Right atrium auricular region (tissue), 2 donors: ENCODE measurements at places on chromosomes 4 and X. TPM values are rescaled to one million over a fixed set of nuclear protein-coding genes. Genes with fewer than 3 reads are reported as not detected.

DNA sequence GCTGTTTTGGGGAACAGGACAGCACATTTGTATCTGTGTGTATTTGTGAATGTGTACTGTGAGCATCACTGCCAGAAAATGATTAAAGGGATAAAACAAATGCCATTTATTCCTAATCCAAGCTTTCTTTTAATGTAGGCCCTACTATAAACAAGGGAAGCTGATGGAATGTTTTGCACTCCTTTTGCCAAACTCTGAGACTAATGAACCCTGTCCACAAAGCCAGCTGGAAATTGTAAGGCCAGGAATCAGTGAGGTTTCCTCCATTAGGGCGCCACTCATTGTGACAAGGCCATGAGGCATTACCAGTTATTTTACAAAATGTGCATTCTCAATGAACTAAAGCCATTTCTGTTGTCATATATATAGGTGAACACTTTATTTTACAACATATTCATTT lies 163.0 kb upstream of the NAP1L5 start:
- H3K4me3 ChIP-seq = no peak overlapping the region
- no peak overlapping the region for H3K27ac ChIP-seq
- no peaks in the 10 kb centered on the region for H3K27me3 ChIP-seq
- no peak for DNase-seq
- H3K4me1 ChIP-seq = no peaks in the 10 kb centered on the region

DNA sequence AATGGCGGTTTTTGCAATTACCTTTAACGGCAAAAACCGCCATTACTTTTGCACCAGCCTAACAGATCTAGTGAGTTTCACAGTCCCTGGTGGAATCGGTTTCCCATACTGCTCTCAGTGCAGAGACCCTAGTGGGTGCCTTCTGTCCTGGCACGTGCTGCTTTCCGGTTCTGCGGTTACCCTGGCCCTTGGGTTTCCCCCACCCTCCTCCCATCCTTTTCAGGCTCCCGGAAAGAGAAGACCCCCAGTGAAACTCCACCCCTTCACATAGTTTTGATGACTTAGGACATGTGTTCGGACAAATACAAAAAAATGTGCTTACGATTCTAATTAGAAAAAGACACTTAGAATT lies 36.9 kb downstream of the NLGN3 start:
- peak overlapping the region; percentile 86 for H3K27ac ChIP-seq
- peaks cover 6% of the 10 kb centered on the region for H3K4me1 ChIP-seq
- no peaks in the 10 kb centered on the region for H3K27me3 ChIP-seq
- no peak for DNase-seq
- no peaks in the 10 kb centered on the region for H3K36me3 ChIP-seq
- H3K4me3 ChIP-seq = peak overlapping the region; percentile 43

DNA sequence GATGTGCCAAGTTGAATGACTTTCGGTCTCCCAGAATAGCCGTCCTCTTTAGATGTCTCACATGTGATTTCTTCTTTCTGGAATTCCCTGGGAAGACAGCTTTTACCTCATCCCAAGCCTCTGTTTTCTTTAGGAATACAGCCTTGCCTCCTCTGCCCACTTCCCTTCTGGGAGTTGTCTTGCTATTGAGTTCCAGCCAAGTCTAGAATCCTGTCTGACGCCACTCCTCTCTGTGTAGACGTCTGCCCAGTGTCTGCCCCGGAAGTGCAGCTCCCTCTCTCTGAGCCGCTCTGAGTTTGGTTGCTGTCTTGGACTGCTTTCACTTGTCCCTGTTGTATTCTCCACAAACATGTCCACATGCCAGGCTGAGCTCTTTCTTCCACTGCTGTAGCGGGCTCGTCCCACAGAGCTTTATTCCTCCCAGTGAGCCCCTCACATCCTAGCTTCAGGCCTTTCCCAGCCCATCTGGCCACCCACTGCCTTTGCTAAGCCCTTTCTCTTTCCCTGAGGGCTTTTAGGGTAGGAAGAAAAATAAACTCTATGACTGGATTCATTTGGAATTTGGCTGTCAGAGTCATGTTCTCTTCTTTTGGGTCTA lies 9.0 kb upstream of the IGFBP7 start:
- no peaks in the 10 kb centered on the region for H3K4me1 ChIP-seq
- H3K27me3 ChIP-seq = no peaks in the 10 kb centered on the region
- H3K36me3 ChIP-seq = no peaks in the 10 kb centered on the region
- peak overlapping the region; percentile 70 for H3K27ac ChIP-seq

DNA sequence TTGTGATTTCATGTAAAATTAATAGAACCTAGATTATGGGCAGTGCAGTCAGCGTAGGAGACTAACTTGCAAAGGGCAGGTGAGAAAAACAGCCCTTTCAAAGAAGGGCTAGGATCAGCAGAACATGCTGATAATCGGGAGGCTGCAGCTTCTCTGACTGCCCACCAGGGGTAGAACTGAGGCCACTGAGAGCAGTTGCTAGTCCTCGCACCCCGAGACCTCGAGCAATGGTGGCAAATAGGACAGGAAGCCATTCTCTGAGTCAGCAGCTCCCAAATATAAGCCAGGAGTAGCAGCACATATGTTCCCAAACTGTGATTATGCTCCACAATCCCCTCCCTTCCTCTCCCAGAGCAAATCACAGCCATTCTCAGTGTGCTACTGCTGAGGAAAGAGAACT lies 186.5 kb downstream of the MSL3 start:
- no peaks in the 10 kb centered on the region for H3K27me3 ChIP-seq
- no peak for DNase-seq
- H3K36me3 ChIP-seq = no peaks in the 10 kb centered on the region
- no peak overlapping the region for H3K4me3 ChIP-seq

- no peak overlapping the region for H3K4me3 ChIP-seq
- no peaks in the 10 kb centered on the region for H3K27me3 ChIP-seq
- DNase-seq = no peak
- no peaks in the 10 kb centered on the region for H3K36me3 ChIP-seq
These were observed 690.9 kb downstream of the PCDH19 start for GRCh38 chrX:99719140-99719539.

DNAJB14 gene
- 15.1 TPM for total RNA-seq

CCDC110 gene
- total RNA-seq = 3.9 TPM

DNA sequence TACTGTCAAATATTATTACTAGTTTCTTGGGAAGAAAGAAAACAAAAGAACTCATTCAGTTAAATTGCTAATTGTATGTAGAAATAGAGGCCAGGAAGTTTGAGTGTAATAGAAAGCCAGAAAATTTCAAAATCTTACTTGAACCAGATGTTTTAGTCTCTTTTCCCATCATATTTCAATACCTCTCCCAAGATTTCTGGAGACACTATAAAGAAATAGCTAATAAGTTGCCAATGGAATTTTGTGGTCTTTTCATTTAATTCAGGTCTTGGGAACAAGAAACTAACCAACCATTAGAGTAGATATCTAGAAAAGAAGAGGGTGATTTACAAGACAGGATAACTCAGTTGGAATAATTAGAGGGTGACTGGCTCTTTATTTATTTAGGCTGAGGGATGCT lies 112.2 kb downstream of the AGTR2 start:
- no peaks in the 10 kb centered on the region for H3K36me3 ChIP-seq
- no peaks in the 10 kb centered on the region for H3K4me1 ChIP-seq
- DNase-seq = no peak
- no peak overlapping the region for H3K27ac ChIP-seq
- no peak overlapping the region for H3K4me3 ChIP-seq

- H3K36me3 ChIP-seq = peaks cover 33% of the 10 kb centered on the region
- H3K27me3 ChIP-seq = no peaks in the 10 kb centered on the region
- DNase-seq = no peak
- no peak overlapping the region for H3K27ac ChIP-seq
- no peaks in the 10 kb centered on the region for H3K4me1 ChIP-seq
These were observed 24.2 kb downstream of the CASP3 start for GRCh38 chr4:184624972-184625554.

DNA sequence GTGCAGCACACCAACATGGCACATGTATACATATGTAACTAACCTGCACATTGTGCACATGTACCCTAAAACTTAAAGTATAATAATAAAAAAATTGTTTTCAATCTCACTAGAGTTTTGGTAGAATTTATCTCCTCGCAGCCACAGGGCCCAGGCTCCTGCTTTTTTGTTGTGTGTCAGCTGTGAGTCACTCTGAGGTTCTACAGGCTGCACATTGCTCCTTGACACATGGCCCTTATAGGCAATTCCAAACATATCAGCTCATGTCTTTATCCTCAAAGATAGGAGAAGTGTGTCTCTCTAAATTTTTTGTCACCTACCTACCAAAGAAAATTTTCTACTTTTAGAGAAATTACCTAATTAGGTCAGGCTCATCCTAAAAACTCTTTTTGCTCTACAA lies 252.1 kb upstream of the ADGRL3 start:
- no peak for DNase-seq
- H3K27me3 ChIP-seq = no peaks in the 10 kb centered on the region
- H3K4me1 ChIP-seq = no peaks in the 10 kb centered on the region
- no peak overlapping the region for H3K27ac ChIP-seq
- H3K36me3 ChIP-seq = no peaks in the 10 kb centered on the region

DNA sequence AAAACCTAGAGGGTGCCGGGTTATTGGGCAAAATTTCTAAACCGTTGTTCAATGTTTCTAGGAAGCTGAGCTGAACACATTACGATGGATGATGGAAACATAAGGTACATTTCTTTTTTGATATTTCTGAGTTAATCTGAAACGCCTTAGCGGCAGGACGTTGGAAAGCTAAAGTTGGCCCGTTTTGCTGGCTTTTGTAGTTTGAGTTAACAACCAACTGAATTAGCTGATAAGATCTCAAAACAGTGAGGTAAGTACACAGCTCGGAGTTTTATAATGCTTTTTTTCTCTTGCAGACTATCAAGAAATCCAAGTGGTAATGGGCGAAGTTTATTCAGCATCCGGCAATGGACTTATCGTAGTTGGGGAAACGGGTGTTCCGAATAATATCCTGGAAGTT lies 73.5 kb downstream of the PRSS12 start:
- DNase-seq = no peak
- H3K36me3 ChIP-seq = no peaks in the 10 kb centered on the region
- H3K4me3 ChIP-seq = peak overlapping the region; percentile 74
- H3K27me3 ChIP-seq = no peaks in the 10 kb centered on the region

PPEF2 gene
- not detected for total RNA-seq

DNA sequence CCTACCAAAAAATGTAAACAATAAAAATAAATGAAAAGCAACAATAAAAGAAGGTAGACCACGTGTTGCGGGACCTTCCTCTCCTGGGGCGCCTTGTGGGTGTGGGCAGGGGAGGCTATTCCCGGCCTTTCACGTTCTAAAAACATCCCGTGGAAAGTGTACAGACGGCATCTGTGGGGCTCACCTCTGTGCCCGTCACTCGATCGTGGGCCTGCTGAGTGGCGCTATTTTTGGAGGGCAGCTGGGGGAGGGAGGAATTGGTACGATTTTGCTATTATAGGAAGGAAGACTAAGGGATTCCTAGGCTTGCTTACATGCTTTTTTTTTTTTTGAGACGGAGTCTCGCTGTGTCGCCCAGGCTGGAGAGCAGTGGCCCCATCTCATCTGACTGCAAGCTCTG lies 13.6 kb upstream of the PPP2R3B start:
- DNase-seq = no peak
- H3K27me3 ChIP-seq = no peaks in the 10 kb centered on the region
- no peak overlapping the region for H3K4me3 ChIP-seq
- no peaks in the 10 kb centered on the region for H3K4me1 ChIP-seq
- H3K27ac ChIP-seq = no peak overlapping the region

GRCh38 chr4:71334465-71334882 lies 4.3 kb upstream of the SLC4A4 start:
- H3K27me3 ChIP-seq = no peaks in the 10 kb centered on the region
- H3K4me1 ChIP-seq = no peaks in the 10 kb centered on the region
- no peak for DNase-seq
- H3K27ac ChIP-seq = no peak overlapping the region
- H3K4me3 ChIP-seq = no peak overlapping the region

DNA sequence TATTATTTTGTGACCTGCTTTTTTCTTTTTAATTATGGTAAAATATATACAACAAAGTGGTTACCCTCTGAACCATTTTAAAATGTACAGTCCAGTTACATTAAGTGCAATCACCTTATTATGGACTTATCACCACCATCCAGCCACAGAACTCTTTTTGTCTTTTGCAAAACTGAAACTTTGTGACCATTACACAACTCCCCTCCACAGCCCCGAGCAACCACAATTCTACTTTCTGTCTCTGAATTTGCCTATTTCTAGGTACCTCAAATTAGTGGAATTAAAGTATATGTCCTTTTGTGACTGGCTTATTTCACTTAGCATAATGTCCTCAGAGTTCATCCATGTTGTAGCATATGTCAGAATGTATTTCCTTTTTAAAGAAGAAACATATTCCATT lies 39.3 kb upstream of the WWC2 start:
- no peak overlapping the region for H3K27ac ChIP-seq
- H3K27me3 ChIP-seq = no peaks in the 10 kb centered on the region
- DNase-seq = no peak
- no peaks in the 10 kb centered on the region for H3K36me3 ChIP-seq

PAGE2 gene
- not detected for total RNA-seq

DNA sequence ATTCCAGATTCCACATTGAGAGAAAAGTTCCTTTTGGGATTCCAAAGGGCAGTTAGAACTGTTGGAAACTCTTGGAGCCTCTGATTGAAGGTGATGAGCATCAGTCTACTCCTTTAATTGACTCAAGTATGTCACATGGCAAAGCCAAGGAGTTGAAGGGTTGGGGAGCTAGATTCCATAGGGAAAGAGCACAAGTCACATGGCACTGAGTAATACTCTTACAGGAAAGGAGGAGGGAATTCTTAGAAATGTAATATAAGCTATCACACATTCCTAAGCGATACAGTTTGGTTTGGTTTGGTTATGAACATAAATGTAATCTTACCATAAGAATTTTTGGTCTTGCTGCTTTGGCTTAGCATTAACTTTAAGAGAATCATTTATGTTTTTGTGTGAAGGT lies 15.7 kb downstream of the SPCS3 start:
- H3K4me1 ChIP-seq = no peaks in the 10 kb centered on the region
- no peak overlapping the region for H3K27ac ChIP-seq
- no peak overlapping the region for H3K4me3 ChIP-seq
- H3K27me3 ChIP-seq = no peaks in the 10 kb centered on the region

GRCh38 chrX:48508400-48509244 lies at the start of gene PORCN:
TSS of gene PORCN (plus strand) at chrX:48508992. CDS start at chrX:48509821, 829 bp downstream.
- peak within 1 kb of the TSS; percentile 83 for H3K27ac ChIP-seq
- H3K27me3 ChIP-seq = no peaks in the 10 kb centered on the region
- peaks cover 9% of the 10 kb centered on the region for H3K4me1 ChIP-seq
- DNase-seq = peak; percentile 79

GRCh38 chr4:166312166-166312565 lies 439.1 kb downstream of the TLL1 start:
- no peaks in the 10 kb centered on the region for H3K27me3 ChIP-seq
- no peak overlapping the region for H3K27ac ChIP-seq
- H3K36me3 ChIP-seq = no peaks in the 10 kb centered on the region
- H3K4me1 ChIP-seq = no peaks in the 10 kb centered on the region
- no peak overlapping the region for H3K4me3 ChIP-seq

MEPE gene
- total RNA-seq = not detected

DNA sequence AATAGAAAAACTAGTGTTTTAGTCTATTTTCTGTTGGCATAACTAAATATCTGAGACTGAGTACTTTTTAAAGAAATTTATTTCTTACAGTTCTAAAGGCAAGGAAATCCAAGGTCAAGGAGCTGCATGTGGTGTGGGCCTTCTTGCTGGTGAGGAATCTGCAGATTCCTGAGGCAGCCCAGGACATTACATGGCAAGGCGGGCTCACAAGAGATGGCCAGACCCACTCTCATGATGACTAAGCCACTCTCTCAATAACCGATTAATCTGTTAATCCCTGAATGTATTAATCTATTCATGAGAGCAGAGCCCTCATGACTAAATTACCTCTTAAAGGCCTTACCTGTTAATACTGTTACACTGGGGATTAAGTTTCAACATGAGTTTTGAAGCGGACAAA lies 340.8 kb downstream of the GRXCR1 start:
- DNase-seq = no peak
- H3K36me3 ChIP-seq = no peaks in the 10 kb centered on the region
- H3K4me1 ChIP-seq = no peaks in the 10 kb centered on the region
- H3K27ac ChIP-seq = no peak overlapping the region
- H3K27me3 ChIP-seq = no peaks in the 10 kb centered on the region
